ENCODE measurements at places on chromosomes 6 and 20. TPM values are rescaled to one million over a fixed set of nuclear protein-coding genes. Genes with fewer than 3 reads are reported as not detected.

Gene RBPJL
- not detected for total RNA-seq

Gene PXT1
- 0.35 TPM for total RNA-seq

Gene SCRT2
- not detected for total RNA-seq

Gene PI16
- 7.3 TPM for total RNA-seq

Gene SLC22A16
- total RNA-seq, result not detected

Gene FAM209B
- 0.91 TPM for total RNA-seq

Gene AMD1
- 71.0 TPM for total RNA-seq

Gene TENT5A
- 2.0 TPM for total RNA-seq

Gene RAET1L
- total RNA-seq, result not detected

Gene BPI
- not detected for total RNA-seq

Gene FAM135A
- 9.2 TPM for total RNA-seq

Gene CGA
- total RNA-seq, result not detected

Data from activated CD4-positive, alpha-beta memory T cell treated with anti-CD3 and anti-CD28 coated beads, Interleukin-2, amount 10 ng/mL, durations not matched to agents 7 days and 5 days (primary cell).